Tongue (tissue), 3 donors: ENCODE measurements at places on chromosomes 1 and 21. TPM values are rescaled to one million over a fixed set of nuclear protein-coding genes. Genes with fewer than 3 reads are reported as not detected.

The FAM167B gene
- 0.31 TPM for total RNA-seq

The SLC22A15 gene
- total RNA-seq = 3.6 TPM

The TMPRSS15 gene
- not detected for total RNA-seq

The BRDT gene
- total RNA-seq = not detected

The TNNI3K gene
- 2.7 TPM for total RNA-seq

The TMEM52 gene
- total RNA-seq = 25.6 TPM

The DNALI1 gene
- total RNA-seq = 1.6 TPM

The TSTD1 gene
- 53.9 TPM for total RNA-seq

The SPRR5 gene
- total RNA-seq = not detected

The HS2ST1 gene
- 24.0 TPM for total RNA-seq

The KCNJ6 gene
- total RNA-seq = 0.82 TPM

The SEC22B gene
- total RNA-seq = 27.9 TPM

The KIF14 gene
- 5.1 TPM for total RNA-seq

The AADACL3 gene
- not detected for total RNA-seq

The ABCG1 gene
- 20.9 TPM for total RNA-seq

The GRIK3 gene
- total RNA-seq = 3.2 TPM

The NBPF15 gene
- total RNA-seq = 23.8 TPM

The CHI3L2 gene
- total RNA-seq = 5.0 TPM

The PGLYRP4 gene
- total RNA-seq = 0.31 TPM

The FAM177B gene
- total RNA-seq = 0.41 TPM

The CR1 gene
- 1.5 TPM for total RNA-seq

The OXCT2 gene
- total RNA-seq = 0.51 TPM

The FCGR1A gene
- 1.7 TPM for total RNA-seq

The IVL gene
- total RNA-seq = 7.7 TPM

The PTPRU gene
- total RNA-seq = 42.5 TPM

The SMIM34 gene
- total RNA-seq = not detected

The ADAMTS4 gene
- 18.9 TPM for total RNA-seq

The HSD3B1 gene
- total RNA-seq = not detected

The KPRP gene
- total RNA-seq = 0.21 TPM

The RPF1 gene
- 27.9 TPM for total RNA-seq

The DAB1 gene
- total RNA-seq = 2.5 TPM

The IL19 gene
- not detected for total RNA-seq
